ENCODE measurements at places on chromosomes 16 and 17. TPM values are rescaled to one million over a fixed set of nuclear protein-coding genes. Genes with fewer than 3 reads are reported as not detected.

DNA sequence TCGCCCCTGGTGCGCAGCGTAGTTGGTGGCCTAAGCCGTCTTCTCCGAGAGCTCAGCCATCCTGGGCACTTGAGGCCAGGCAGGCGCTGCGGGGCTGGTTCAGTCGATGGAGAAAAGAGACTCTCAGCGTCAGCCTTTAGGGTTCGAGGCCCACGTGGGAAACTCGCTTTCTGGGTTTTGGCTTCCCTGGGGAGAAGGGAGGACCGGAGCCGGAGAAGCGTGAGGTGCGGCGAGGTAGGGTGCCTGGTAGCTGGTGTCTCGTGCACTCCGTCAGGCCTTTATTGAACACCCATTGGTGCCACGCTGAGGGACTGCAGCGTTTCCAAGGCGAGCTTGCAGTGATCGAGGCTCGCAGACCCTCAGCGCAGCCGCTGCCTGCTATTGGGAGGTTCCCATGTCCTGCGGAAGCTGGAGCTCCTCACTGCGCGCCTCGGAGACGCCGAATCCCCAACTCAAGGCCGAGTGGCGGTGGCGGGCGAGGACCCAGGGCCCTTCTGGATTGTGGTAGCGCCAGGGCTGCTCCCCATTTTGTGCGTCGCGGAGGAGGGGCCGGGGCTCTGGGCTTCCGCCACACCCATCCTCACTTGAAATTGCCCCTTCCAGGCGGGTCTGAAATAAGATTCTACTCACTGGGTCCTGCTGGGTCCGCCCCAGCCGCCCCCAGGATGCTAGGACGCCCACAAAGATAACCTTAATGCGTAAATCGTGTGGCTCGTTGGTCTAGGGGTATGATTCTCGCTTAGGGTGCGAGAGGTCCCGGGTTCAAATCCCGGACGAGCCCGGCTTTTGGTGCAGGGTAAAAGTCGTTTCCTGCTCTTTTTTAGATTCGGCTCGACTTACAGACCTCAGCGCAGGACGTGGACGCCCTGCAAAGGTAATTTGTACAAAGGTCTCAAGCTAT is 1.2 kb downstream of the OR1F1 start:
- no peak for DNase-seq

GRCh38 chr16:70453117-70453891 is 1.1 kb upstream of the FCSK start:
- DNase-seq = no peak

DNA sequence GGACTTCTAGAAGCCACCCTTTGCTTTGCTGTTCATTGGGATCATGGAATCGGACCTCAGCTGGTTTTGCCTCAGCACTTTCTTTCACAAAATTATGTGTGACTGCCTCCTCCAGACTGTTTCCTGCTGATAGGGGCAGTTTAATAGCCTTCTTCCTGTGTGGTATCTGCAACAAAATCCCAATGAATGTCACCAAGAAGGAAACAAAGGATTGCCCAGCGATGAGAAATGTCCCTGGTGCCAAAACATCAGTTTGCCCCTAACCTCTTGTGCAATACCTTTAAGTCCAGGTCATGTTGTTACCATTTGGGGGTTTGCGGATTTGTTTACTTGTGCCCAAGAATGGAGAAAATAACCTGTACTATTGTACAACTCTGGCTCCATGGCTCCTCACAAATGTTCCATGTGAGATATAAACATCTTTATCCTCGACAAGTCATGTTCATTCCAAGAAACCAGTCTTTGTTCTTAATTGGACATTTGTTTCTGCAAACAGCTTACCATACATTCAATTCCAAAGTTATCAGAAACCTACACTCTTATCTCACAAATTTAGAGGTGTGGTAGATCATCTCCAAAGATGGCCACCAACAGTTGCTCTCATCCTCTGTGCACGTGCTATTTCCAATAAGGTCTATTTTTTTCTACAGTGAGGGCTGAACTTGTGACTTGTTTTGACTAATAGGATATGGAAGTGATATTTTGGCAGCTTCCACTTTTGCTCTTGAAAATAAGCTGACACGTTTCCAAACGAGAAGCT is 14.8 kb downstream of the TAC4 start:
- no peak for DNase-seq

DNA sequence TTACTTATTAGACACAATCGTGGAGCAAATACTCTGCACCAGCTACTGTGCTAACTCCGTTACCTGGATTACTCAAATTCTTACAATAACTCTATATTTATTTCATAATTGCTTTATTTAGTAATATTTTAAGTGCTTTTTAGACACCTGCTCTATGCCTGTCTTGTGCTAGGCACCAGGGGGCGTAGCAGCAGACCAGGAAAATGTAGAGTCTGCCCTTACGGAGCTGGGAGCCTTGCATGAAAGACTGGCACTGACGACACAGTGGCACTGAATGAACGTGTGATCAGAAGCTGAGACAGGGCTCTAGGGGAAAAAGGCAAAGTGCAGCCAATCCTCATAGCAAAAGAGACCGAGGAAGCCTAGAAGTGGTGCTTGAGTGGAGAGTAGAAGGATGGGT is 486.5 kb downstream of the CDH13 start:
- DNase-seq = no peak

Gene B9D1
- 15.7 TPM for total RNA-seq

Gene ST6GALNAC1
- total RNA-seq = 135 TPM

Gene MLKL
- total RNA-seq = 17.8 TPM

Gene MT1M
- 3.5 TPM for total RNA-seq
